ENCODE measurements at places on chromosomes 5 and 9.

DNA sequence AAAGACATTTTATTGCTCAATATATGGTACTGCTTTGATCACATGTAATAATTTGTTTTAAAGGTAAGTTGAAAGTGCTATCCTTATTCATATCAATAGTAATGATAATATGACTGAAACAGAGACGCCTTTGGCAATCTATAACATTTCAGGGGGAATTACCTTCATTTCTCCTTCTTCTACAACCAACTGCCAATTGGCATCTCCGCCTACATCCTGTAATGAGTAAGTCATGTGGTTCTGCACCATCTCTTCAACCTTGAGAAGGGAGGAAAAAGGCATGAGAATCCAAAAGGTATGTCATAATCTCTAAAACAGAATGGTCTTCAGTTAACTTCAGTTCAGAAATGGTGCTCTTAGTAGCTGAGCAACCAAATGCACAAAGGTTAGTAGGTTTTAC, 52.4 kb downstream of the HMGCR start:
- no peak for DNase-seq

DNA sequence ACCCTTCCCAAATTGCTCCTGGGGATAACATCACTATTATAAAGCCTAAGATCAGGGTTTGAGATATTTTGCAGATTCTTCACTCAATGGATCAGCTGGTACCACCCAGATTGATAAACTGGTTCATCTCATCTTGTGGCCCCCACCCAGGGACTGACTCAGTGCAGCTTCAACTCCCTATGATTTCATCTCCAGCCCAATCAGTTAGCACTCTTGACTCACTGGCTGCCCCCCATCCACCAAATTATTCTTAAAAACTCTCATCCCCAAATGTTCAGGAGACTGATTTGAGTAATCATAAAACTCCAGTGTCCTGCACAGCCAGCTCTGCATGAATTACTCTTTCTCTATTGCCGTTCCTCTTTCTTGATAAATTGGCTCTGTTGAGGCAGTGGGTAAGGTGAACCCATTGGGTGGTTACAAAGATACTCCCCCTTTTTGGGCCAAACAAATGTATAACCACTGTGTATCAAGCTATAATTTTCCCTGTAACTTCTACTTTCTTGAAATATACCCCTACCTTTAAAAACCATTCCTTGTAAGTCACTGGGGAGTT, 263.3 kb upstream of the IL12B start:
- DNase-seq, result no peak

DNA sequence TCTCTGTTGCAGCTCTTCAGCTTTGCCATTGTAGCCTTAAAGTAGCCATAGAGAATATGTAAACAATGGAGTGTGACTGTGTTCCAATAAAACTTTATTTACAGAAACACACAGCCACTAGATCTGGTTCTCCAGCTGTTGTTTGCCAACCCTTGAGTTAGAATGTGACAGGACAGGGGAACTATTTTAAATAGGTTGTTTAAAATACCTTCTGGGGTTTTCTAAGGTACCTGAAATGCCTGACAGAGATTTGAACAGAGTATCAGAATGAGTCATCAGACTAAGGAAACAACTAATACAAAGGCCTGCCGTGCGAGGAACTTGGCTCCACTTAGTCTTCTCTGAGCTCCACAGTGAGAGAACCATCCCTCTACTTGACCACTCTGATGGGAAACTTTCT, 85.4 kb downstream of the HSD17B4 start:
- DNase-seq, result no peak

GRCh38 chr9:127637322-127637847, 25.3 kb downstream of the STXBP1 start:
- DNase-seq, result peak; percentile 19

DNA sequence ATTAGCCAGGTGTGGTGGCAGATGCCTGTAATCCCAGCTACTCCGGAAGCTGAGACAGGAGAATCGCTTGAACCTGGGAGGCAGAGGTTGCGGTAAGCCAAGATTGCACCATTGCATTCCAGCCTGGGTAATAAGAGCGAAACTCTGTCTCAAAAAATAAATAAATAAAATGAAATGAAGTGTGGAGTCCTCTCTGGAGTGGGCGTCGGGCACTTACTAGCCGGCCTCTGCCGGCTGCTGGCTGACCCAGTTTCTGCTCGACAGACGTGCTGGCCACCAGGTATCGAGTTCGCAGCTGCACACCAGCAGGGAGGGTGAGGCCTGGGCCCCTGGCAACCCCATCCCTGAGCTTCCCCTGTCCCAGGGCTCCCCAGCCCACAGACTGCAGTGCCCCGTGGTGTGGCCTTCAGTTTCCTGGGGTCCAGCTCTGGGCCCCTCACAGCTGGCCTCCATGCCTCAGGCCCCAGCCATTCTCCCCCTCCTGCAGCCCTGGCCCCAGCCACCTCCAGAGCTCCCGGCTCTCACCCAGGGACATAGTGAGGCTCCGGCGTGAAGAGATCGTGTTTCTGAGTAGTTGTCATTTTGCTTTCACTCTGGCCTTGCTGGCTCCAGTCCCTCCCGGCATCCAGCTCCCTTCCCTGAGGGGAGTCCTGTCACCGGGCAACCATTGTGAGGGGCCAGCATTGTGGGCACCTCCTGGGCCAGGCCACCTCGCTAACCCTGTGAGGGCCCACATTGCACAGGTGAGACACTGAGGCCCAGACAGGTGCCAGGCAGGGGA, 3.8 kb upstream of the STPG3 start:
- DNase-seq, result no peak

- peak; percentile 45 for DNase-seq
Measured at GRCh38 chr5:80184235-80185023, 71.4 kb downstream of the SERINC5 start.

DNA sequence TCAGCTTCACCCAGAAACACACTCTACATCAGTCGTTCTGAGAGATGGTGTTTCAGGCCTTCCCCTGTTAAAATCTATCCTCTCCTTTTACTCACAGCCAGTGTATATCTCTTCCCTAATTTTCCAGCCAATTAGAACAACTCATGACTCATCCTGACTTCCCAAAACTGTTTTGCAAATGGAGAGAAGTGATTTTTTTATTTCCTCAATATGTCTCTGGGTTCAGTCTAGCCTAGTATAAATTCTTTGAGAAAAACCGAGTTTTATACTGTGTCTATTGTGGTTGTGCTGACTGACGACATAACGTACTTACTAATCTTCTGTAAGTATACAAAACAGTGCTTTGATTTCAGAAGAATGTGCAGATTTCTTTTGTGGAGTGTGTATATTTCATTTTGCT, 28.4 kb upstream of the CAST start:
- DNase-seq, result no peak

DNA sequence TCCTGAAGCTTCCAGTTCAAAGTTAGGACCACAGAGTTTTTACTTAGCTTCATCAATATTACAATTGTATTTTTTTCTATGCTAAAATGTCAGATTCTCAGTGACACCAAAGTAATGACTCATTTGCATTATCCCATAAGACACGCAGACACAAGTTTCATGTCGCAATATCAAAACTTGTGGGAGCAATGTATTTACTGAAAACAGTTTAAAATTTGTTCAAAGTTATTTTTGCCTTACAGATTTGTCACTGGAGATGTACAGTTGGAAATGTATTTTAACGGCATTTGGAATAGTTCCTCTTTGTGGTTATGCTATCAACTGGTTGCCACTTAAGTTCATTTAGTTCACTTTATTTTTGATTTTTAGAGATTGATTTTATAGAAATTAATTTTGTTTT, 36.2 kb upstream of the DAP start:
- no peak for DNase-seq

GRCh38 chr9:112689161-112689740, 28.7 kb downstream of the INIP start:
- DNase-seq, result no peak

DNA sequence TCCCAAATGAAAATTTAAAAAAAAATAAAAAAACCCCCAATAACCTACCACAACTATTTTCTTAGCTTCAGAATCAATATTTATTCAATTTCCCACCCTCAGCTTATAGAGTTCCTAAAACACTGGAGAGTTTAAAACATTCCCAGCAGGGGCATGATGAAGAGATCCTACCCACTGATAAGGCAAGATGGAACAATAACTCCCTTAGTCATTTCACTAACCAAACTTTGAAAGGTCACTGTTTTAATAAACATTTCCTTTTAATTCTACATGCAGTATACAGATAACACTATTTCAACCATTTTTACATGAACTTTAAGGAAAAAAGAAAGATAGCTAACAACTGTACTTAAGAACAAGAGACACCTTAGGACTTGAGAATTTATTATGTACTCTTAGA, 34.9 kb upstream of the ACOT12 start:
- no peak for DNase-seq

GRCh38 chr5:159787837-159788236, 128.4 kb upstream of the ADRA1B start:
- DNase-seq, result no peak

DNA sequence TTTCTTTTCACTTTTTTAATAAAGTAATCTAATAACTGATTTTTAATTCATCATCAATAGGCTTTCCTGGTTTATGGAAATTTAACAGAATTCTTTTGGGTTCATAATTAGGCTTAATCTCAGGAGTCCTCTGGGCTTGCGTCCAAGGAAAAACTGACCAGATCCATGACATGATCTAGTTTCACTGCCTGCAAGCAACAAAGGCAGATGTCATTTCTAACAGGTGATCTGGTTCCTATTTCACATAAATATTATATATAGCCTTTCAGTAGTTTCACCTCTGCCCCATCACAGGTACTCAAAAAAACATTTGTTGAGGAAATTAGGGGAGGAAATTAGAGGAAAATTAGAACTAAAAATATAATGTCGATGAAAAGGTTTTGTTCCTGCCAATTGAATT, 126.4 kb downstream of the FBXL17 start:
- DNase-seq, result no peak

- peak; percentile 69 for DNase-seq
Measured at GRCh38 chr9:97934321-97935115, 3.5 kb downstream of the HEMGN start.

DNA sequence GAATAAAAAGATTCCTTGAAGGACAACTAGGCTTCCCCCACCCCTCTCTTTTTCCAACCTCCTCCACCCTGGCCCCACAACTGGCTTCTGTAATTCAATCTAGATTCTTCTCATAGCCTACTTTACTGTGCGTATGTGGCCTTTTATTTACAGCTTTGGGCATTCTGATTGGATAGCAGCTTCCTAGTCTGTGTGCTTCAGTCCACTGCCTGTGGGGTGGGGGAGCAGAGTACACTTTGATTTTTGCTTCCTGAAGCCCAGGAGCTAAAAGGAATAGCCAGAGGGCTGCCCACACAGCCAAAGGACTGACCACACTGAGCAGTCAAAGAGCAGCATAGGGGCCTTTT, 30.4 kb downstream of the RUSC2 start:
- no peak for DNase-seq

GRCh38 chr9:136567651-136568287, 21.9 kb upstream of the NOTCH1 start:
- no peak for DNase-seq

DNA sequence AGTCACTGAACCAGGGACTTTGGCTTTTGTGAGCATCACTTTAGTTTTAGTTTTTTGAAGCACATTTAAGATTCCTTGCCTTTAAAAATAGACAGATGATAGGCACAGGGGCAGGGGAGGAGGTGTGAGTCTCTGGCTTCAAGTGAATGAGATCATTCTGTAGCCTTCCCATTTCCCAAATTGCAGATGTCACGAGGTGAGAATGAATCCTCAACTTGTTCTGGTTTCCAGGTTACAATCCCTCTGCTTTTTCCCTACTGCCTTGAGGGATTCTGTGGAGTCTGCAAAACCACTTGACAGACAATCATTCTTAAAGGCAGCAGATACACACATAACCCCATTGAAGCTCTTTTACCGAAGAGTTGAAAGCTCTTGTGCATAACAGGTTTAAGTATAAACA, 332.4 kb downstream of the DMAC1 start:
- no peak for DNase-seq

- DNase-seq, result peak; percentile 64
Measured at GRCh38 chr5:159262859-159263568, at the start of gene UBLCP1. UBLCP1 (plus strand) TSS chr5:159263290; CDS start chr5:159268916, 5,626 bp downstream.

GRCh38 chr9:113559834-113560800, 96.6 kb downstream of the RGS3 start:
- DNase-seq, result no peak

DNA sequence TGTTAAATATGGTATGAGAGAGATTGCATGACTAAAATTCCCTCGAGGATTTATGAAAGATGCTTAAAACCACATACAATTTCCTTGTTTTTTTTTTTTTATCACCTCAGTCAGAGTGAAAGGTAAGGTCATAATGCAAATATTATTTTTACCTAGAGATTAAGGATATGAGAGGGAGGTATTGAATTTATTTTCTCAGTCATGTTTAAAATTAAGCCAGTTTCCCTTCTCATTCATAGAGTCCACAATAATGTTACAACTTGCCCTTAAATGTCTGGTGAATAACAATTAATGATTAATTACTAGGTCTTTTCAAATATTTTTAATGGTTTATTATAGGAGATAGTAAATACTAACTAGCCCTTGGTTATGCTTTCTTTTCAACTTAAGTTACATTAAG, 144.9 kb upstream of the HAPLN1 start:
- no peak for DNase-seq

GRCh38 chr5:72709341-72709740, 107.1 kb upstream of the TNPO1 start:
- DNase-seq, result no peak

DNA sequence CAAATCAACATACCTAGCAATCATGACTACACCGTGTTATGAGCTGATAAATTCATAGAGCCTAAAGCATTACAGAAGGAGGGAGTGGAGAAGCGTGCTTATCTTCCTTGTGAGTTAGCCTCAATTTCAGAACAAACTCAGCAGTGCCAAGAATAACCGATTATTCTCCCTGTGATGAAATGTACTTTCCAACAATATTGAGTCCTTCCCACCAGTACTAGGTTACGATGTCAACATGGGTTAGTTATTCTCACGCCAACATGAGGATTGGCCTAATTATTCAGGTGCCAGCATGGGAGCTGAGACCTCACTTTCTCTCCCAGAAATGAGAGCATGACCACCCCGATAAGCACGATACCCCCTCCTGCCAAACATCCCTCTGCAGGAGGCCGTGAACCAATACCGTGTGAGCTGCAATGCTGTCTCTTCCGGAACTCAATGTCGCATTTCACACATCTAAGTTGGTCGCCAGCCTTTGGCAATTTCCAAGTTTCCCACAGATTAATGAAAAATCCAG, 193.7 kb downstream of the ENC1 start:
- no peak for DNase-seq

GRCh38 chr9:126357074-126357473, 30.4 kb downstream of the MVB12B start:
- no peak for DNase-seq

- no peak for DNase-seq
Measured at GRCh38 chr5:43376496-43377140, 35.6 kb downstream of the CCL28 start.

All from NCI-H1694 treated with DMSO at 0.1 percent for 48 hours (cell line).